ENCODE measurements at places on chromosomes 1 and 21. TPM values are rescaled to one million over a fixed set of nuclear protein-coding genes. Genes with fewer than 3 reads are reported as not detected.

WRAP73 gene
- 26.0 TPM for total RNA-seq

TM2D1 gene
- total RNA-seq: 23.9 TPM

KRTAP26-1 gene
- total RNA-seq: not detected

PADI4 gene
- total RNA-seq: not detected

HENMT1 gene
- 8.0 TPM for total RNA-seq

AQP10 gene
- total RNA-seq: not detected

KRTAP13-2 gene
- total RNA-seq: not detected

TFF2 gene
- not detected for total RNA-seq
